ENCODE measurements at places on chromosomes 2 and 18. TPM values are rescaled to one million over a fixed set of nuclear protein-coding genes. Genes with fewer than 3 reads are reported as not detected.
A peak's percentile ranks its signal among the peaks of the same experiment; 100 is the strongest.

DNA sequence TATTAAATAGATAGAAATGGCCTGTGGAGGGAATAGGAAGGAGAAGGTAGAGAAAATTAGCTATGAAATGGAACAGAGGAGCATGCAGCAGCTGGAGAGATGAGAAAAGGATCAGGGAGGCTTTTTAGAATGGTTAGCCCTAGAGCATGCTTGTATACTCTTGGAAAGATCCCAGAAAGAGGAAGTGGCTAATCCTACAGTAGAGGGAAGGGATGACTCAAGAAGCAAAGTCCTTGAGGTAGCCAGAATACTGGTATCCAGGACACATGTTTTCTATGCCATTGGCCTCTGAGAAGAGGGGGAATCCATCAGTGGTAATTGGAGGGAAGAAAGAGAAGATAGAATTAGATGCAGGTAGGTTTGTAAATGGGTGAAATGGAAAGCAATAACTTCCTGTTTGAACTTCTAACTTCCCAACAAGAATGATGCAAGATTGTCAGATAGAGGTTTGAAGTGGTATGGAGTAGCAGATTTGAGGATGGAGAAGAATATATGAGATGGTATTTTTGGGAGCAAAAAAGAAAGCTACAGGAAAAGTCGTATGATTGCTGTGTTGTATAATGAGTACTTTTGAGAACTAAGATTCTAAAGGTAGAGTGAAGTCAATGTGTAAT lies 17.1 kb upstream of the OSBPL6 start:
- peak; percentile 57 for DNase-seq

Gene GATA6
- 0.08 TPM for total RNA-seq

- no peak for DNase-seq
Observed at GRCh38 chr2:7670905-7671641, 753.9 kb downstream of the RNF144A start.

DNA sequence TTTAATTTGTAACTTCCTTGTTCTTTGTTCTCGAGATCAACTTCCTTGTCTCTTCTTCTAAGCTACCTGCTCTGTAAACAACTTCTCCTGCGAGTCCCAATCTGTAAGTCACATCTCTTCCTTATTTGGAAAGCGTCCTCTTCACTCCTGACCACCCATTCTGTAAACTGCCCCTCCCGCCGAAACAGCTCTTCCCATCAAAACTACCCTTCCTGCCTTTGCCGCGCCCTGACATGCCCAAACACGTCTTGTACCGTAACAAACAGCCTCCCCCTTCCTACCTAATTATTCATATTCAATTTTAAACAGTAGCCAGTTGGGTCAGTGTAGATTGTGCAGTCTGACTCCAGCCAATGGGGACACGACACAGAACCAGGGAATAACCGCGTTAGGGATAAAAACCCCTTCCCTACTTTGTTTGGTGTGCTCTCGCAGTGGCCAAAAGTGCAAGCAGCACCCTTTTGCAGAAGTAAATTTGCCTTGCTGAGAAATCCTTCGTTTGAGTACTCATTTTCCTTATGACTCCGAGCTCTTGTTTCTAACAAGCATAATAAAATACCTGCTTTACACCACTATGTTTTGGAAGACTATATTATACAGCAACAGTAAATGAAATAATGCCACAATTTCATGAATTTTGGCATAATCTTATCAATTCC lies 39.8 kb downstream of the PIAS2 start:
- no peak for DNase-seq

DNA sequence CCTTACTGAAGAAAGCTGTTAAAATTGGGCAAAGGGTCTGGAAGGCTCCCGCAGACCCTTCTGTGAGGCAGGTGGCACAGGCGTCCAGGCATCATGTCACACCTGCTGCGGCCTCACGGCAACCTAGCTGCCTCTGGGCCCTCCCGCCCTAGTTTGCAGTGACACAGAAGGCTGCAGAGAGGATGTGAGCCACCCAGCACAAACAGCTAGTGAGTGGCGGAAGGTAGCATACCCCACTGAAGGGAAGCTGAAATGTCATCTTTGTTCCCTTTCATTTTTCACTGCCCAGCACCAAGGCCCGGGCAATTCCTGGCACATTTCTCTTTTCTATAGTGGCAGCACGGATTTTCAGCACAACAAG lies 53.8 kb downstream of the TRAPPC12 start:
- no peak for DNase-seq

- no peak for DNase-seq
Observed at GRCh38 chr2:148957023-148957422, 81.5 kb upstream of the LYPD6B start.

- no peak for DNase-seq
Observed at GRCh38 chr2:60422826-60423483, 130.5 kb downstream of the BCL11A start.

DNA sequence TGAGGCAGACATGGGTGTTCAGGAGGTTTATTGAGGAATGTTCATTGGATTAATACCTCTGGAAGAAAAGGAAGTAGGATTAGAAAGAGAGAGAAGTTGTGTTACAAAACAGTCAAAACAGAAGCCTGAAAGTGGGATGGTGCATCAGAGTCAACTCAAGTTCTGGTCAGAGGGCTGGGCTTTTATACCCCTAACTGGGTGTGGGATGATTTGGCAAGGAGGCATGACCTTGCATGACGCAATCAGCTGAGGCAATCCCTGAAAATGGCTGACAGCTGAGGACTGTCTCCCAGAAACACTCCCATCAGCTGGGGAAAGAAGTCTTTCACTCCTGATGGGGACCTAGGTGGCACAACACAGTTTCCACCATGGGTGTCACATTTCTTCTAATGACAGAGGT lies 818.2 kb downstream of the SATB2 start:
- no peak for DNase-seq

Gene GLB1L
- total RNA-seq: 3.5 TPM

- peak; percentile 30 for DNase-seq
Observed at GRCh38 chr2:105749583-105750400, 5.1 kb downstream of the NCK2 start.

Gene MDH1B
- 0.32 TPM for total RNA-seq

DNA sequence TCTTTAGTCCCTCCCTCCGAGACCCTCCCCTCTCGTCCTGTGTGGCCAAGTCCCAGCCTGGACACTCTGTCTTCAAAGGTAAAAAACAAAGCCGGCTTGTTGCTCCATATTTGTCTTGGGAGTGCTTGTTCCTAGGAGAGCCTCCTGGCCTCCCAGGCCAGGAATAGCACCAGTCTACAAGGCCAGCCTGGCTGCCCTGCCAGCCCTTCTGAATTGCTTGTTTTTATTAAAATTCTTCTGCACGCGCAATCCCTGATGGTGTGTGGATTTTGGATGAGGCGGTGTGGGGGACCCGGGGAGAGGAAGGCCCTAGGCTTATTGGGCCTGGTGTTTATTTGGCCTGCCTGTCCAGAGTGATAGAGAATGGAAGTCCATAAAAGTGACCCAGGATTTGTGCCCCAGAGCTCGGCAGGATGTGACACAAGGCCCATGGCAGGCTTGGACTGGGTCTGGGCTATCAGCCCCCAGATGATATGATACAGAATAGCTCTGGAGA lies 297.3 kb downstream of the CYP26B1 start:
- no peak for DNase-seq

DNA sequence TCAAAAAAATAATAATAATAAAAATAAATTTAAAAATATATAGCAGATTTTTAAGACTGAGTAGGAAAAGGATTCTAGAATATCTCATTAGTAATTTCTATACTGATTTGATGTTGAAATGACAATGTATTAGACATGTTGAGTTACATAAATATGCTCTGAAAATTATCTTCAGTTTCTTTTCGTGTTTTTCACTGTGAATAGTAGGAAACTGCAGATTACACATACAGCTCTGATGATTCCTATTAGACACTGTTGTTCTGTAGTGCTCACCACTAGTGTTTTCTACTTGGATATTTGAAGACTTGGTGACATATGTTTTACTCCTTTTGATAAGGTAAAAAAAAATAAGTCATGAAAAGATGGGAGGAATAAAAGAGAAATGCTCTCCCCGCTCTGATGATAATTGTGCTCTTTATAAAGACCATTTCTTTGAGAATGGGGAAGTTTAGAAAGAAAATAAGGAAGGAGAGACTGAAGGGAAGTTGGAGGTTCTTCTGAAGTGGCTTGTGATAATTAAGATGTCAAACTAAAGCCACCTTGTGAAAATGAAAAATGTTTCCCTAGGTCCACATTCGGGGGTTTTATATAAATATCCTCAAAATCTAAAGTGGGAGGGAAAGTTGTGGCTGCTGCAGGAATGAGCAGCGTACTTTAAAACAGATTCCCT lies 52.9 kb downstream of the SLC9A2 start:
- DNase-seq: no peak

Gene SULT1C4
- total RNA-seq: not detected

GRCh38 chr2:168482952-168483831 lies 27.1 kb downstream of the CERS6 start:
- DNase-seq: no peak

- DNase-seq: no peak
Observed at GRCh38 chr18:67496469-67496868, 20.1 kb downstream of the DSEL start.

GRCh38 chr2:114281188-114281587 lies 161.3 kb upstream of the DPP10 start:
- DNase-seq: no peak

Gene EFR3B
- total RNA-seq: 0.26 TPM

DNA sequence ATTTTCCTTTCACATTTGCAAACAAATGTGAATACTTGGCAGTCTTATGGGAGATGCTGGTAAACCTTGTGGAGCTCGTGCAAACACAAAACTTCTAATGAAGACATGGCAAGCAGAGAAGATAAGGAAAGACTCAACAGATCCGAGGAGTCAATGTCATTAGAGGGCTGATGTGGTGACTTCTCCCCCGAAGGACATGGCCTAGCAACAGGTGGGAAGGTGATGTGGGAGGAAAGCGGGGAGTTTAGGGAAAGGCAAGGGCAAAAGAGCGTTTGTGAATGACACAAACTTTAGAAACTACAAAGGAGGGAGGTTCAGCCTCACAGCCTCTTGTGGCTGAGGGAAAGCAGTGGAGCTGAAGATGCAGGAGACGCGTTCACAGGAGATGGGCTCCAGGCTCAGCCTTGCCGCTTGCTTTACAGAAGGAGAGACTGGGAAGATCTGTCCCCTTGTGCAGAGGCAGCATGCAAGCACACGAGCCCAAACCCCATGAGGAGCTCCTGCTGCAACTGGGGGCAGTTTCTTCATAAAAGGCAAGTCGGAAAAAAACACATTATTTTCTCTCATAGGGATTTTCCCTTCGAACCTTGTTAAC lies 86.6 kb downstream of the SOWAHC start:
- DNase-seq: no peak

- no peak for DNase-seq
Observed at GRCh38 chr2:120745420-120746111, 9.9 kb downstream of the GLI2 start.

- peak; percentile 48 for DNase-seq
Observed at GRCh38 chr18:35441857-35442595, 55.7 kb downstream of the INO80C start.

Gene IL1RL1
- total RNA-seq: not detected

DNA sequence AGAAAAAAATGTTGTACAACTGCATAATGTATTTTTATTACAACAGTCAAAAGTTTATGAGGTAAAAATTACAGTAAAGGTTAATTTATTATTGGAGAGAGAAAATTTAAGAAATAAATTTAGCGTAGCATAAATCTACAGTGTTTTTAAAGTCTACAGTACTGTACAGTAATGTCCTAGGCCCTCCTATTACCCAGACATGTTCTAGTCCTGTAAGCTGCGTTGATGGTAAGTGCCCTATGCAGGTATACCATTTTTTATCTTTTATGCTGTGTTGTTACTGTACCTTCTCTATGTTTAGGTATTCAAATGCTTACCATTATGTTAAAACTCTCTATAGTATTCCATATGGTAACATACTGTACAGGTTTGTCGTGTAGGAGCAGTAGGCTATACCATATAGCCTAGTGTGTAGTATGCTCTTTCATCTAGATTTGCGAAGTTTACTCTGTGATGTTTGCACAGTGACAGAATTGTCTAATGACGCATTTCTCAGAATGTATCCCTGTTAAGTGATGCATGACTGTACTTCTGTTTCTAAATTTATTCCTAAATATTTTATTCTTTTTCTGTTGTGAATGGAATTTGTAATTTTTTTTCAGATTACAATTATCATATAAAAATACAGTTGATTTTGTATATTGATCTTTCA lies 24.5 kb downstream of the ABI2 start:
- no peak for DNase-seq

Gene UGT1A7
- total RNA-seq: not detected

GRCh38 chr2:190103144-190103543 lies 40.6 kb upstream of the MSTN start:
- no peak for DNase-seq

DNA sequence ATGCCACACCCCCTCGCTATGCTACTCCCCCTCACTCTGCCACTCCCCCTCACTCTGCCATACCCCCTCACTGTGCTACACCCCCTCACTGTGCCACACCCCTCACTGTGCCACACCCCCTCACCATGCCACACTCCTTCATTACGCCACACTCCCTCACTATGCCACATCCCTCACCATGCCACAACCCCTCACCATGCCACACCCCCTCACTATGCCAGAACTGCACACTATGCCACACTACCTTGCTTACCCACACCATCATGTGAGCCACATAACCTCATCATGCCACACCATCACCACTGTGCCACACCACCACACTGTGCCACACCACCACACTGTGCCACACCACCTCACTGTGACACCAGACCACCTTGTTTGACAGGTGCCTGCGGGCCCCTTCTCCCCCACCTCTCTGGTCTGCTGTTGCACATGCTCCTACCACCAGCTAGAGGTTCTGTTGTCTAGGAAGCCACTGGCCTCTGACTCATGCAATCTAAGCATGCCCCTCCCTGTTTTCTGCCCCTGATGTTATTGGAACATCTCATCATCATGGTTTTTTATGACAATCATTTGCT lies 22.0 kb downstream of the MARCHF4 start:
- peak; percentile 59 for DNase-seq

- DNase-seq: no peak
Observed at GRCh38 chr18:47858607-47859006, 71.9 kb downstream of the SMAD2 start.

- DNase-seq: no peak
Observed at GRCh38 chr18:71252351-71252865, 963.6 kb downstream of the SOCS6 start.

Gene GDF7
- total RNA-seq: not detected

Gene SLC5A7
- total RNA-seq: not detected

DNA sequence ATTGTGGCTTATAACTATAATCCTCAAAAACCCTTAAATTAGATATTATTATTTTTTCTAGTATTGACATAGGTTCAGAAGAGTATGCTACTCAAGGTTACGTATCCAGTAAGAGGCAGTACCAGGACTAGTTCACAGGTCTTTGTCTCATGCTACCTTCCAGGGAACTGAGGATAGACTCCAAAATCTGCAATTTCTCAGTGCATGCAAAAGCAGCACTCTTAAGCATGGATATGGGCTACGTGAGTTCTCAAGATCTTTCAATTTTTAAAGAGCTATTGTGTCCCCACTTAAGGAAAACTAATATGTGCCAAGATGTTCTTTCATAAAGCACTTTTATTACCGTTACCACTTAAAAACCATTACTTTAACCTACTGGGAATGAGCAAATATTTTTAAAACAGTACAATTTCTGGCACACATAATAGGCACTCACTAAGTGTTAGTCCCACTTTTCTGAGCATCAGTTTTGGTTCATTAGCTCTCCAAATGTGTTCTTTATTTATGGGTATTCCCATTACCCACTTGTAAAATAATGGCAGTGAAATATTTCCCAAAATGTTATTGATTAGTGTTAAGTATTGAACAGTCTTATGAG lies 113.8 kb upstream of the TTN start:
- no peak for DNase-seq

GRCh38 chr2:31434911-31435310 lies 20.4 kb upstream of the XDH start:
- DNase-seq: no peak

Measured in myocyte (in vitro differentiated cells).